SIG-M5 (cell line): ENCODE measurements at places on chromosomes 4 and X.

DNA sequence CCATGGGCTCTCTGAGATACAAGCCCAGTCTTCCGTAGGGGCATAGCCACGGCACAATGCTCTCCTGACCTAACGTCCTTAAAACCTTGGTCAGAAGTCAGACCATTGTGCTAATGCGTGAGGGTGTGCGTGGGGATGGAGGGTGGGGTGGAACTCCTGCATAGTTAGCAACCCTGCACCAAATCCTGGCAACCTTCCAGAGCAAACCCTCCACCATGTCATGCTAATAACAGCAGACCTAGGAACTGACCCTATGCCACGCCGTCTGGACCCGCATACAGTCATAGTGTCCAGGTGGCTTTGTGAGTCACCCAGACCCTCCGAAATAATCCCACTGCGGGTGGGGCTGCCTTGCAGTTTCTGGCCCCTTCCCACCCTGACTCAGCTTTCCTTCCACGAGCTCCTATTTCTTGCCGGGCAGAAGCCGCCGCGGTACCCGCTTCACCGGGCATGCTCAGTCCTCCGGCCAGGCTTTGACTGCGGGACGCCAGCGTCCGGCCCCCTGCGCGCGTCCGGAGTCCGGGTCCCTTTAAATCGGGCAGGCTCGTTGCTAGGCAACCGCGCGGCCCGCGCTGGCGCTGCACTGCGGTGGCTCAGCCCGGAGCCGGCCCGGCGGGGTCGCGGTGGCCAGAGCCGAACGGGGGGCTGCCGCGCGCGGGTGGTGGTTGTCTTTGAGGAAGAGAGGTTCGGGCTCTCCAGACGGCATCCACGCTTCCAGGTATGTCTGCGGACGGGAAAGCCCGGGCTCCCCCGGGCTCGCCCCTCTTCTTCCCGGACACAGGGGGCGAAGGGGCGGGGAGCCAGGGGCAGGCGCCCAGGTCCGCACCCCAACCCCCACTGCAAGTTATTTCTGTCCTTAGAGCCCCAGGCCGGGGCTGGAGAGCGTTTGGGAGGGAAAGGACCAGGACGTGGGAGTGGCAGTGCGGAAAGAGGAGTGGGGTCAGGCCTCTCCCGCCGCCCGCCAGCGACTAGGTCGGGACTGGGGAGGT is at the start of gene CCDC160:
CCDC160 (plus strand) TSS at position 557 of the 989 bp plus-strand sequence. CDS start 7,619 bp downstream, outside the sequence.
- no peak for DNase-seq

DNA sequence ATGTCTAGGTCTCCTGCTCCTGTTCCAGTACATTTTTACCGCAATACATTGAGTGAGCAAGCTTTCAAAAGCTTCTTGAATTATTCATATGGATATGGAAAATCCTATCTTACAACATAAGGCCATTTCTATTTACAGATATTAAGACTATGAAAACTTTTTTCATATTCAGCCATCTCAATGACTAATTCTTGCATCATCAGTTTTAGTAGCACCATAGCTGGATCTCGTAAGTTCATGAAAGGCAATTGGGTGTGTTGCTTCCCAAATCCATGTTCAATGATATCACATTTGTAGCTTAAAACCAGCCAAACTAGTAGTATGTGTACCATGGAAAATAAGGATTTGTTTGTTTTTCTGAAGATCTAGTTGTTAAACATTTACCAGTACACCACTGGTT is 118.3 kb upstream of the GABRA2 start:
- no peak for DNase-seq

DNA sequence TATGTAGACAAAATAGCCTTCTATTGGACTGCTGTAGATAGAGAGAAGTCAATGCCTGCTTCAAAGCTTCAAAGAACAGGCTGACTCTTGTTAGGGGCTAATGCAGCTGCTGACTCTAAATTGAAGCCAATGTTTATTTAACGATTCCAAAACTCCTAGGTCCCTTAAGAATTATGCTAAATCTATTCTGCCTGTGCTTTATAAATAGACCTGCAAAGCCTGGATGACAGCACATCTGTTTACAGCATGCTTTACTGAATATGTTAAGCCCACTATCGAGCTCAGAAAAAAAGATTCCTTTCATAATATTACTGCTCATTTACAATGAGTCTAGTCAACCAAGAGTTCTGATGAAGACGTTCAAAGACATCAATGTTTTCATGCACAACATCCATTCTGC is 54.8 kb upstream of the RBMXL3 start:
- no peak for DNase-seq

DNA sequence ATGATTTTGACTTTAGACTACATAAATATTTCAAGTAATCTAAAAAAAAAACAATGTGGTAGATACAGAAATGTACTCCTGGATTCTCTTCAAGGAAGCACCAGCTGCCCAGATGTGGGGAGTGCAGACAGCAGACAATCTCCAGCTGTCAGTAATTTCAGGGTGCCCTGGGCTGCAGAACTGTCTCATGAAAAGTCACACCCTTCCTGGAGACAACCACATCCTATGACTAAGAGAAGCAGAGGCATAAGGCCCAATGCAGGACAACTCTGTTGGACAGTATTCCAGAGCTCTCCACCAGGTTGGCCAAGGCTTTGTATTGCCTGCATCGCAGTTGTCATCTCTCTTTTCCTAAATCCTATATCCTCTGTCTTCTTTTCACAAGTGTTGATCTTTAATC is 34.4 kb upstream of the BLTP1 start:
- DNase-seq, result no peak
